Activated CD8-positive, alpha-beta memory T cell treated with anti-CD3 and anti-CD28 coated beads for 1 hour (primary cell): ENCODE measurements at places on chromosomes 5 and 9.

DNA sequence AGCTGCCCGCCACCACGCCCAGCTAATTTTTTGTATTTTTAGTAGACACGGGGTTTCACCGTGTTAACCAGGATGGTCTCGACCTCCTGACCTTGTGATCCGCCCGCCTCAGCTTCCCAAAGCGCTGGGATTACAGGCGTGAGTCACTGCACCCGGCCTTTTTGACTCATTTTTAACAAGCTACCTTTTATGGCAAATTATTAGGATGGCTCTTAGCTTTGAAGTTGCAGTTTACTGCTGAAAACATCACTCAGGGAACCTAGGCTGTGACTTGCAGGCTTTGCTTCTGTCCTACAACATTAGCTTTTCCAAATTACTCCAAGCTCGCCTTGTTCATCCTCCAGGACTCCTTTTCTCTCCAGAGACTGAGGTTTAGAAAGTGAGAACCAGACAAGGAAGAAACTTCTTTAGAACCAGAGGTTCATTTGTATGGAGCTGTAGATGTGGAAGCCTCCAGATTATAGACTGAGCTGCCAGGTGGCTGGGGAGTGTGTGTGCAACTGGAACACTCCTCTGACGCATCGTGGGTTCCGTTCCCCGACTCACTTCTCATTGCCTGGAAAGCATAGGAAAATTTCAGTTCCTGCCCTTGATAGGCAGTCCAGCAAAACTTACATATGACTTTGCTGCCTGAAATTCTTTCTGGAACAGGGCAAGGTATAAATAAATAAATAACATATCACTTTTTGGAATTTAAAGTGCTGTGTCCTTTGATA, 23.8 kb upstream of the SPTAN1 start:
- DNase-seq = no peak

GRCh38 chr5:5816960-5817359, 394.5 kb downstream of the ICE1 start:
- DNase-seq = no peak

DNA sequence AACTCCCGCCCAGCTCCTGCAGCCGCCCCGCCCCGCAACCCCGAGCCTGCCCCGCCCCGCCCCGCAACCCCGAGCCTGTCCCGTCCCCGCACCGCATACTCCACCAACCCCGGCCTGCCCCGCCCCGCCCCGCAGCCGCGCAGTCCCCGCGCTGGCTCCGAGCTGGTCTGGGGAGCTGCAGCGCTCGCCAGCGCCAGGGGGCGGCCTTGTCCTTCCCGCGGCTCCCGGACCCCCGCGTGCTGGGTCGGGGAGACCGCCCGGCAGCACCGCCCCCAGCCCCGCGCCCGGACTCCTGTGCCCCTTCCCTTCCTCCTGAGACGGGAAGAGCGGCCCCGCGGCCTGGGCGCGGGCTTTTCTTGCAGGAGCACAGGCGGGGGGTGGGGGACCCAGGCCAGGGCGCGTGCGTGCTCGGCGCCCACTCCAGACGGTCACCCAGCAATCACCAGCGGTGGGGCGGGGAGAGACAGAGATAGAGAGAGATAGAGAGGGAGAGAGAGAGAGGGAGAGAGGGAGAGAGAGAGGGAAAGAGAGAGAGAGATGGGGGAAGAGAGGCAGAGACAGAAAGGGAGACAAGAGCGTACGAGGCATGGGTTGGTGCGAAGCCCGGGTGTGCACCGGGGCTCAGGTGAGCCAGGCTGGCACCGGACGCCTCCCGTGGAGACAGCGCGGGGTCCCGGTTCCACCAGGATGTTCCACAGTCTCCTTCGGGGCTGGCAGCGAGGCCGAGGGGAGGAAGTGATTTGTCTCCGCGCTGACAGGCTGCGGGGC, 14.7 kb upstream of the TMEM250 start:
- DNase-seq = no peak

DNA sequence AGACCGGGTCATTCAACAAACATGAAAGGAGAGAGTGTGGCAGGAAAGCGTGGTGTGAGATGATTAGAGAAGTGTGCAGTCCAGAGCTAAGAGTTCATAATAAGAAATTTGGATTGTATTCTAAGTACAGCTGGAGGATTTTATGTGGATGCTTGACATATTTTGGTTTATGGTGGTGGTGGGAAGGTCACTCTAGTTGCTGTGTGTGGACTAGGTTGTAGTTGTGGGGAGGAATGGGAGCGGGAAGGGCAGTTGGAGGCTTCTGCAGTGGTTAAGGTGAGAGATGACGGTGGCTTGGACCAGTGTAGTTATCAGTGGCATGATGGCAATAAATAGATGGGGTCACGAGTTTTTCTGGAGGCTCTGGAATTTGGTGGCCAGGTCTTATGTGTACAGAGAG, 45.7 kb upstream of the GPR151 start:
- DNase-seq = no peak

DNA sequence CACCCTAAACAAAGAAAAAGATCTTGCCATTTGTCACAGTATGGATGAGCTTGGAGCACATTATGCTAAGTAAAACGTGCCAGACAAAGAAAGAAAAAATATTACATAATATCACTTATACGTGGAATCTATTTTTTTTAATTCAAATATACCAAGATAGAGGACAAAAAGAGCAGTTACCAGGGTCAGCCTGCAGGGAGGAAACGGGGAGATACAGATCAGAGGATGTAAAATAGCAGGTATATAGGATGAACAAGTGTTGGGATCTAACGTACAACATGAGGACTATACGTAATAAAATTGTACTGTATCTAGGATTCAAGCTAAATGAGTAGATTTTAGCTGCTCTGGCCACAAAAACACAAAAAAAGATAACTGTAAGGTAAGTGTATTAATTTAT, 247.5 kb downstream of the TMEM161B start:
- no peak for DNase-seq

- DNase-seq = no peak
These were observed 568.8 kb downstream of the PSAT1 start for GRCh38 chr9:78865737-78866136.

GRCh38 chr5:51604324-51604723, 221.1 kb downstream of the ISL1 start:
- DNase-seq = no peak

DNA sequence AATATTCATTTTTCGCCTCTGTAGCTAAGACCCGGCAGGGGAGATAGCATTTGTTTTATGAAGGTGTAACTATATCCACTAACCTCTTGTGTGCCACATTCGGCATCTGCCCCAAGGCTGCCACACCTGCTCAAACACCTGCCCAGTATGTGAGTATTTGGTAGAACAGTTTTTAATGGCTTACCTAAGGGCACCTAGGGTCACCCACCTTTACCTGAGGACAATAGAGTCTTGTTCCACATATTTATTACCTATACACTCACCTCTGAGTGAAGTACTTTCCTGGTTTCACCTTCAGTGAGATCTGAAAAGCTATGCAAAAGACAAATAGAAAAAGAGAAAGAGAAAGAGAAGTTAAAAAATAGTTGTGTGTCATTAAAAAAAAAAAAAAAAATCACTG, 68.0 kb upstream of the PIP5K1B start:
- no peak for DNase-seq

DNA sequence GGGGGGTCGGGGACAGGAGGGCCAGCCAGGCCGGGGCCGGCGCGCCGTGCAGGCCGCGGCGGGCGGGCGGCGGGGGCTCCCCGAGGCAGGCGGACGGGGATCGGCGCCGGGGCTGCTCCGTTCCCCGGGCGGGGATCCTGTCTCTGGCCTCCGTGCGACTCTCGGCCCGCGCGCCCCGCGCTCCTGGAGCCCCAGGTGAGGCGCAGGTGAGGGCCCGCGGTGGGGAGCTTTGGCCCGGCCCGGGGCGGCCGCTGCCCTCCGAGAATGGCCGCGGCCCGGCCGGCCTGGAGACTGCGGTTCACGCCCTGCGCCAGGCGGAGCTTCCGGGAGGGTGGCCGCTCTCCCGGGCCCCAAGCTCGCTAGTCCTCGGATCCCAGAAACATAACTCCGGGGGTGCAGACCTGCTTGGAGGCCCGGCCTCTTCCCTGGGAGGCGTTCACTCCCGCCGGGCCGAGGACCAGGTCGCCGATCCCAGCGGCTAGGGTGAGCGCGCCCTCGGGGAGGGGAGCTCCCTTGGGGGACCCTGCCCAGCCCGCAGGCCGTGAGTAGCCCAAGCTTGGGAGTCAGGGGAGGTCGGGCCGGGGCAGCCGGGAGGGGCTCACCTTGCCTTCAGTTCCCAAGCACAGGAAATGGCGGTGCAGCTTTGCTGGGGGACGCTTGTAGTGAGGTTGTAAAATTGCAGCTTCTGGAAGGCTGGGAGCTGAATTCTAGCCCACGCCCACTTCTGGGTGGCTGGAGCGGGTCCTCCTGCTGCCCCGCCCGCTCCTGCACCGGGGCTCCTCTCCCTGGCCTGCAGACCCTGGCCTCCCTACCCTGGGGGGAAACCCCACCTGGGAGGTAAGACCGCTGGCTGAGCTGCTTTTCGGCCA, 723 bp downstream of the PPP1R26 start:
- DNase-seq = no peak

DNA sequence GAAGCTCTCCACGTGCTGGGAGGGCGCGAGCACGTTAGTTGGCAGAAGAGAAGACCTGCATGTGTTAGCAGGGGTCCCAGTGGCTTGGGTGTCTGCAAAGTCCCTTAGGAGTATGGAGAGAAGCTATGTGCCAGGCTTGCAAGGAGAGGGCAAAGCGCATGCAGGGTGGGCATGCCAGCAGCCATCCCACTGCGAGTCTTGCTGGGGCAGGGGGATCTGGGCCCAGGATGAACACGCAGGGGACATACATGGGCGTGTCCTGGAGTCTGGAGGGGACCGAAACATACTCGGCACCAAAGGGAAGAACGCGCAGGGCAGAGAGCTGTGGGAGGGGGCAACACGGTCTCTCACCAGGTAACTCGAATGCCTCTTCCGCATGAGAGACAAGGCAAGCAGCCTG, 43.6 kb upstream of the IPPK start:
- DNase-seq = no peak

- no peak for DNase-seq
These were observed 26.8 kb upstream of the TXNDC8 start for GRCh38 chr9:110364451-110364850.

- DNase-seq = no peak
These were observed 880 bp downstream of the CARD19 start for GRCh38 chr9:93096811-93097382.

DNA sequence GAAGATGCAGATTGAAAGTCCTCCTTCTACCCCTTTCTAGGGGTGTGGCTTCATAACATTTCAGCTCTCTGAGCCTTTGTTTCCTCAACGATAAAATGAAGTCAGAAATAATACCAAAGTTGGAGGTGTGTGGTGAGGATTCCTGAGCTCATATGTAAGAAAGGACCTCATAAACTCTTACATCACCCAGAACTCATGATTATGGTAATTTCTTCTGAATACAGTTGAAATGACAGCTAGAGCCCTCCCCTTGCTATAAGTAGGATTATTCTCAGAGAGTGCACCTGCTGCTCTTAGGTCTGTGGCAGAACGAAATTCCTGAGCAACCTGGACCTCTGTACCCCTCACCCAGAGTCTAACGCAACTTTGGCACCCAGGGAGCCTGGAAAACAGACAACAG, 291.4 kb upstream of the KLF4 start:
- no peak for DNase-seq

DNA sequence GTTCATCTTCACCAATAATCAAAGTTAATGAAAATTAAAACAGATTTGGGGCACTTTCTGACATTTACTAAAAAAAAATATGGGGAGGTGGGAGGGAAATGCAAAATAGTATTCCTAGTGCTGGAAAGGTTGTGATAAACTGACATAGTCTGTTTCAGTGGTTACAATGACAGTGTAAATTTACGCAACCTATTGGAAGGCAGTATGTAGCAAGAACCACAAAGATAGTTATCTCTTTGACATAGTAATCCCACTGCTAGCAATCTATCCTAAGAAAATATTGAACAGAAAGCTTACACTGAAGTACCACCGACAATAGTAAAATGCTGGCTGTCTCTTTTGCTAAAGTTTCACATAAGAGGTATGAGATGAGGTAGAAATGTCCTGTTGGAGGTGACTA, 15.1 kb upstream of the EPB41L4B start:
- DNase-seq = no peak

- no peak for DNase-seq
These were observed 7.2 kb downstream of the PLK2 start for GRCh38 chr5:58452566-58453258.

- no peak for DNase-seq
These were observed 30.4 kb downstream of the RANBP17 start for GRCh38 chr5:170892196-170892595.

- no peak for DNase-seq
These were observed 92.6 kb downstream of the MARCHF3 start for GRCh38 chr5:126937771-126938170.

GRCh38 chr5:41392016-41392415, 118.4 kb downstream of the PLCXD3 start:
- DNase-seq = no peak

- no peak for DNase-seq
These were observed 417.0 kb downstream of the MAN2A1 start for GRCh38 chr5:110106750-110107149.

GRCh38 chr5:151528996-151529395, 62.1 kb downstream of the FAT2 start:
- no peak for DNase-seq

DNA sequence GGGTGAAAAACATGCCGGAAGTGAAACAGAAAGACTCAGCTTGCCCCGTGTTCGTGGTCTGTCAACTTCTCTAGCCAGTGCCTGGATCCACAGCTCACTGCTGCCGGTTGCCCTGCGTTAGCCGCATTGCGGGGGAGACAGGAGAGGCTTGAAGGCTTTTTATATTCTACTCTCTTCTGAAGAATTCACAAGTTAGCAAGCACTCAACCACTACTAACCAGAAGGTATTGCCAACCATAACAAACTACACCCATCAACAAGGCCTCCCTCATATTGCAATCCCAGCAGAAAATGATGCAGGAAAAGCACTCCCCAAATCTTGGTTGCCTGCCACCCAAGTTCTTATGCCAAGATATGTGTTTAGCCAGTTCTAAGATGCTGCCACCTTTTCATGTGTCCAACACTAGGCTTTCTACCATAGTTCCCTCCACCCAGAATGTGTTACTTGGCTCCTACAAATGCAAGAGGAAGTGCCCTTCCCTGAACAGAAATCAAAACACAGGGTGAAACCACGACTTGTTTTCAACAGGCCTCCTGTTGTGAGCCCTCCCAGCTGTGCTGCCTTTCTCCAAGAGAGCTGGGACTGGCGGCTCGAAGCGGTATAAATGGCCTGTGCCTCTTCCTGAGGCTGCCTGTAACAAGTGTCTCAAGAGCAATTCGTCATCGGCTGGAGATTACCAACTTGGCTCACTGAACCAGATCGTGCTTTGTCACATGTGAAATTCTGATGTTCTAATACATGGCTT, 129.0 kb downstream of the SNX18 start:
- DNase-seq = no peak
